NCI-H1930 (cell line): ENCODE measurements at places on chromosomes 1 and 21.

DNA sequence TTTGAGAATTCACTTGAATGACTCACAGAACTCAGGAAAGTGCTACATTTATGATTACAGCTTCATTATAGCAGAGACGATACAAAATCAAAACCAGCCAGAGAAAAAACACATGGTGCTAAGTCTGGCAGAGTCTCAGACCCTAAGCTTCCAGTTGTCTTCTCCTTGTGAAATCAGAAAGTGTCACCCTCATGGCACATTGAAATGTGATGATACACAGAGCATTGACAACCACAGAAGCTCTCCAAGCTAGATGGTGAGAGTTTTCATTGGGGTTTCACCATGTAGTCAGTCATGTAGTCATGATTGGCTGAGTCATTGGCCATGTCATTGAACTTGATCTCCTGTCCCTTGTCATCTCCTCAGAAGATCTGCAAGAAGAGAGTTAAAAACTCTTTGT lies 526.6 kb downstream of the MRPL39 start:
- no peak for DNase-seq

- no peak for DNase-seq
These were observed 4.9 kb upstream of the COL6A2 start for GRCh38 chr21:46092811-46093667.

DNA sequence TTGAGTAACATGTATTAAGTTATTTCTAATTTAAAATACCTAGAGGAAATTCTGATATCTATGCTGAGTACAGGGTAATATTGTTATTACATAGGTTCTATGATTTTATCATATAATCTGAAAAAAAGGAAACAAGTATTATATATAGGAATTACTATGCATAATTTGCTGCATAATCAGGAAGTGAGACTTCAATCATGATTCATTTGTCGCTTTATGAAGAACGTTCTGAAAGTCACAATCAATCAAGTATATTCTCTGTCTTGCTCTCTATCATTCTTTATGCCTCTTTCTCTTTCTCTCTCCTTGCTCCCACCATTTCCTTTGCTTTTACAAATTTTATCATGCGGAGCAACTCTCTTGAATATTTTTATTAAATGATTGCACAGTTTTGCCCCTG lies 1130.3 kb downstream of the PLA2G4A start:
- DNase-seq = no peak

DNA sequence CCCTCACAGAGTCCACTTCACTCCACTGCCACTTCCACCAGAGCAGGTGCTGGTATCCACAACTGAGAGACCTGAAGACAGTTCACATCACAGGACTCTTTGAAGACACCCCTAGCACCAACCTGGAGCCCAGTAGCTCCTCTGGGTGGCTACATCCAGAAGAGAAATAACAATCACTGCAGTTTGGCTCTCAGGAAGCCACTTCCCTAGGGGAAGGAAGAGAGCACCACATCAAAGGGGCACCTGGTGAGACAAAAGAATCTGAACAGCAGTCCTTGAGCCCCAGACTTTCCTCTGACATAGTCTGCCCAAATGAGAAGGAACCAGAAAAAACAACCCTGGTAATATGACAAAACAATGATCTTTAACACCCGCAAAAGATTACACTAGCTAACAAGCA lies 113.2 kb downstream of the TENT5C start:
- no peak for DNase-seq

GRCh38 chr1:174656409-174657059 lies 208.8 kb downstream of the GPR52 start:
- no peak for DNase-seq

DNA sequence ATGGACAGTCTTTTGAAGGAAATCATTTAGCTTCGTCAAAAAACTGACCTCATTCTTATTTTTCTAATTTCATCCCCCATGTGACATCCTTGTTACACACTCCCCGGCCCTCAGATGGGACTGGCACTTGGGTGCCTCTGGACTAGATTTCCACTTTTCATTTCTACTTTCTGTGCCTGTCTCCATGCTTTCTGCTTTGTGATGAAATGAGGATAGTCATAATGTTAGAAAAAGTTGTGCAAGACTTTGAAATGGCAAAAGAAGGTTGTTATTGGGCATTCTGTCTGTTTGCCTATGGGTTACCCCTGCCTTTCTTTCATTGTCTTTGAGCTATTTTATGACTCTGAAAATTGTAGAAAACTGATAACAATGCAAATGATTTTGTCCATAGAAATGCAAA lies 54.9 kb downstream of the MDM4 start:
- no peak for DNase-seq

DNA sequence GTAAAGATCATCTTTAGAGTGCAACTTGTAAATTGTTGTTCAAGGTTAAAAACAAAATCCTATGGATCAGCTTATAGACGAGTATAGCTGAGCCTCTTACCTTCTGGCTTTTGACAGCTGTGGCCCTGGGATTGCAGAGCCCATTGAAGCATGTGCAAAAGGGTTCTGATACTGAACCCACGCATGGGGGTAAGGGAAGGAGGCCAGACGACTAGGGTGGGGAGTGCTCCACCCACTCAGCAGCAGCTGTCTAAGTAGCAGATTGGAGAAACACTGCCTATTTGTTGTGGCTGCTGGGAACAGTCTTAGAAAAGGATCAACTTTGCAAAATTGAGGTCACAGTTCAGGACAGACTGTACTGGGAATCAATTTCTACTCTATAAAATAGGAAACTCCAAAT lies 16.1 kb downstream of the CD101 start:
- no peak for DNase-seq

DNA sequence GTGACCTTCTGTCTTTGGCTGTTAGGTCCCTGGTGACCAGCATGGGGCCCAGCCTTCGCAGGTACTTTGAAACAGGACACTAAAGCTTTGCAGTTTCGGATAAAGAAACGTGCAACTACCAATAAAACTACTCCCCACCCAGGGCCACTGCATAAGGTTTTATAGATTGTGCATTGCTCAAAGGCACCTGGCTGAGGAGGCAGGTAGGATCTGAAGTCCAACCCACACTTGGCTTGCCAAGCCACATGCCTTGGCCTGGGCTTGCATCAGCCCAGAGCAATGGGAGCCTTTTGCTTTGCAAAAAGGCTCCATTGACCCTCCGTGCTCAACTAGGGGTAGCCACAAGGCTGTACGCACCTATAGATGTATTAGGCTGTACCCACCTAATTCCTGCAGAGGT lies 84.4 kb upstream of the SYT6 start:
- no peak for DNase-seq

DNA sequence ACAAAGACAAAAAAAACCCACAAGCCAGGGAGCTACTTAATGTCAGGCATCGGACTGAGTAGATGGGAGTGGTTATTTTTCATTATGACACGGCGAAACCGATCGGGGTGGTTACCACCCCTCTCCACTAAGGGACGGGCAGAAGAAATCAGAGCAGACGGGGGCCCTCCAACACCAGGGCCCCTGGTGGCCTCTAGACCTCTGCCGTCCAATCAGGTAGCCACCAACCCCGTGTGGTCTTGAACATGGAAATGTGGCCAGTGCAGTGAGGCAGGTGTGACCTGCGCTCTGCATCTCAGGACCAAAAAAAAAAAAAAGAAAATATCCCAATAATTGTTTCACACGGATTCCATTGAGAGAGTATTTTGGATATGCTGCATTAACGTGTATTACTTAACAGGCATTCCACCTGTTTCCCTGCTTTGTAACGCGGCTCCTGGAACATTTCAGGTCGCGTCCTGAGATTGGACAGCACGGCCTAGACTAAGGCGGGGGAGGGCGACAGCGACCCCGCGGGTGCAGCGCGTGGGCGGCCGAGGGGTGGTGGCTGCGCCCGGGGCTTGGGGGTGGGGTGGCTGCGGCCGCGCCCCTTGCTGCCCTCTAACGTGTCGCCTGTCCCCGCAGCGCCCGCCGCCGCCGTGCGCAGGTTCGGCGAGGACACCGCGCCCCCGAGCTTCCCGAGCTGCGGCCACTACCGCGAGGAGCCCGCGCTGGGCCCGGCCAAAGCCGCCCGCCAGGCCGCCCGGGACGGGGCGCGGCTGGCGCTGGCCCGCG lies 48.3 kb downstream of the SIM2 start:
- no peak for DNase-seq

DNA sequence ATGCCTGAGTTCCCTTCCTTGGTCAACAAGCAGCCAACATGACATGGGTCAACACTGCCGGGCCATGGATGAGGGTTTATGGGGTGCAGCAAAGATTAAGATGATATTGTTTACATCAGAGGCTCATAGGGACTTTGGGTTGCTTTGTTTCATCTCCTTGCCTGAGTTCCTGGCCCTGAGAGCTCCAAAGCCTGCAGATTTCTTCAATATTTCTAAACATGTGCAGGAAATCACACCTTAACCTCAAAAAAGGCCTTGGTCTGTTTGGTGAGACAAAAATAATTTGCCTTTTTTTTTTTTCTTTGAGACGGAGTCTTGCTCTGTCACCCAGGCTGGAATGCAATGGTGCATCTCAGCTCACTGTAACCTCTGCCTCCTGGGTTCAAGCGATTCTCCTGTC lies 876 bp downstream of the SLAMF8 start:
- no peak for DNase-seq

DNA sequence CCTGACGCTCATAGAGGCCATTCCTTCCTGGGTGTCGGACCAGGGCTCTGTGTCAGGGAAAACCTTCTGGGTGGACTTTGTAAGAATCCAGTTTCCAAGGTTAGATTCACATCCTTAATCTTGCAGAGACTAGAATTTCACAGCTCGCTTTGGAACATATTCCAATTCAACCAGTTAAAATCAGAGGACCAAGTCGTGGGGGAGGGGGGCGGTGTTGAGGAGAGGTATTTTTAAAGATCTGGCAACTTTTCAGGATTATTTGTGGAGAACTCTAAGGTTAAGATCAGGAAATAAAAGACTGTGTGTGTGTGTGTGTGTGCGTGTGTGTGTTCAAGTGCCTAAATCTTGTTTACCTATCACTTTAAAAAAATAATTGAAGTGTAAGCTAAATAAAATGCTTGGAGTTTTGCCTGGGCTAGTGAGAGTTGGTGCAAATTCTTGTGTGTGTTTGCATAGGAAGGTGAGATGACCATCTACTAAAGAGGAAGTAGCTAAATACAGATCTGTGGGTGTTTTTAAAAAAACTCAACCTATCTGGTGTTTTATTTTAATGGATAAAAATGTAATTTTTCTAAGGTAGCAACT lies 21.8 kb downstream of the TENT5C start:
- no peak for DNase-seq

DNA sequence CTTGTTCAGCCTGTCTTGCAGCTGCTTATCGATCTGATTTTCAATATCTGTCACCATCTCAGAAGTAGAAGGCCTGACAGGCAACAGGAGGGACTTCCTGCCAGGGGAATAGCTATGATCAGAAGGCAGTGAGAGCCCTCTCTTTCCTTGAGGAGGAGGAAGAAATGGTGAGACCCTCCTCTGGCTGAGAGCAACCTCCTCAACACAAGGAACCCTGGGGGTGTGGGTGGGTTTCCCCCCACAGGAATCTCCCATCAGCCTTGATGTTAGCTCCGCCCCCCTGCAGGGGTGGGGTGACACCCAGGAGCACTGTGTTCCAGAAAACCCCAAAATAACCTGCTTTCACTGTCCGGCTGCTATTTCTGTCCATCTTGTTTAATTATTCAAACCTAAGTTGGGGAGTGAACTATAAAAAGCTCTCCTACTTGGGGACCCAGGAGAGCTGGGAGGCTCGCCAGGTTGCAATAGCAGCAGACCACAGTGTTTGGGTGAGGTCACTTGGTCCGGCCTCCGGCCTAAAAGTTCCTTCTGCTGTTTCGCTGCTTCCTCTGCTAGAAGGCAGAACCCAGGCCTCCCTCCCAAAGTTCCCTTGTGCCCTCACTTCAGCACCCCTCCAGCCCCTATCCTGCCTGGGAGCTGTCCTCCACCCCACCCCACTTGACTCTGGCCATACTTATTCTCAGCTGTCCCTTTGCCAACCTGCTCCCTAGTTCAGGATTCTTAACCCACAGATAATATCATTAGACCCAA lies 7.8 kb upstream of the MEF2D start:
- DNase-seq = no peak

DNA sequence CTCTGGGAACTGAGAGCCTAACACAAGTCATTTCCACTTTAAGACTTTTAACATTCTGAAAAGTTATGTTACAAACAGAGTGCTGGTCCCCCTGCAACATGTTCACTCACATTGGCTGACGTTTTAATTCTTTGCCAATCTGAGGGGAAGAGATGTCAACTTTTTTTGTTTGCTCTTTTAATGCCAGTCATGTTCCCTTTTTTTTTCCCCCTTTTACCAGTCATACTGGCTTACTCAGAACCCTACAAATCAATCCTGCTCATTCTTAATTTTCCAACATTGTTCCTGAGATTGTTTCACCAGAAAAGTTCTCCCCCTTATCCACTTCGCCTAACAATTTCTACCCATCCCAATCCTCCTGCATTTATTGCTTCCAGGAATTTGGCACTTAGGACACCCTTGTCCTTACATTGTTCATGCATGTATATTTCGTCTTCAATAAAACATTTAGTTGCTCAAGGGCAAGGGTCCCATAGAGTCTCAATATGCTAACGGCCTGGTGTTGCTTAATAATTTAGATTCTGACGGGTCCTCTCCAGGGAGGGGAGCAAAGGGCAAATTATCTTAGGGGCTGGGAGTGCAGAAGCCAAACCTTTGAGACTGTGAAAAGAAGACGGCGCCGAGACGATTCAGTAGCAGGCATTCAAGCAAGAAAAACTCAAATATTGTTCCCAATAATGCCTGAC lies 624 bp upstream of the CR1L start:
- no peak for DNase-seq

DNA sequence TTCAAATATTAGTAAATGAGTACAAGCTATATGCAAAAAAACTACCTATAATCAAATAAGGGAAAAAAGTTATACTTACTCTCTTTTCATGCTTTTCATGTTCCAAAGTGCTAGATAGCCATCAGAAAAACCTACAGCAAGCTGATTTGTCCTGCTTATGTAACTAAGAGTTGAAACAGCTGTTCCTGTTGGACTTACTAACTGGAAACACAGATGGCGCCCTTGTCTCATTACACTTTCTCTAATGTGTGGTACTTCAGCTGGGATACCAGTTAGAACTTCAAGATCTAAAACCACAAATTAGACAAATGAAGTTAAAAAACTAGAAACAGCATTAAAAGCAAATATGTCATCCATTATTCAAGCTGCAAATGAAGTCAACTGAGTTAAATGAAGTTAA lies 24.3 kb downstream of the AHCTF1 start:
- no peak for DNase-seq

DNA sequence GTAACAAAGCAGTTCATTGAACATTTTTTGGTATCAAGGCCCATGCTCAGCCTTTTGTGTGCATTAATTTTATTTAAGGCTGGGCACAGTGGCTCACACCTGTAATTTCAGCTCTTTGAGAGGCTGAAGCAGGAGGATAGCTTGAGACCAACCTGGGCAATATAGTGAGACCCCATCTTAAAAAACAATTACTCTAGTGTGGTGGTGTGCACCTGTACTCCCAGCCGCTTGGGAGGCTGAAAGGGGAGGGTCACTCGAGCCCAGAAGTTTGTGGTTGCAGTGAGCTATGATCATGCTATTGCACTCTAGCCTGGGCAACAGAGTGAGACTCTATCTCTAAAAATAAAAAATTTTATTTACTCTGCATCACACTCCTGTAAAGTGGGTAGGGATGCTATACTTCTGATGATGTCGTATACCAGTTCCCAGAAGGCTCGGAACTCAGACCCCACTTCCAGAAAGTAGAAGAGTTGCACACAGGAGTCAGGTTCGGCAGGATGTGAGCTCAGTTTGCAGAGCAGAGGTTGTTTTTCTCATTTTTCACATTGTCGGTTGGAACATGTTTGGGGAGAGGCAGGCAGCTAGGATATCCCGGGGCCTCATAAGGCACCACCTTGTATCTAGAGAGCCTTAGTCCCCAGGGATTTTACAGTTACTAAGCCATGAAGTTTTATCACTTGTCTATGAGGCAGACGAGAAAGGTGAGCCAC lies 144.6 kb downstream of the GALNT2 start:
- DNase-seq = no peak
